Activated T-helper 2 cell treated with anti-CD3 and anti-CD28 coated beads, Interferon-gamma antibody, Interleukin-2, Interleukin-4, amounts not matched to agents 10 μg/mL and 5 μg/mL and 100 μg/mL, durations not matched to agents 14 hours and 24 hours and 36 hours (primary cell): ENCODE measurements at places on chromosomes 6 and 20. TPM values are rescaled to one million over a fixed set of nuclear protein-coding genes. Genes with fewer than 3 reads are reported as not detected.

DNA sequence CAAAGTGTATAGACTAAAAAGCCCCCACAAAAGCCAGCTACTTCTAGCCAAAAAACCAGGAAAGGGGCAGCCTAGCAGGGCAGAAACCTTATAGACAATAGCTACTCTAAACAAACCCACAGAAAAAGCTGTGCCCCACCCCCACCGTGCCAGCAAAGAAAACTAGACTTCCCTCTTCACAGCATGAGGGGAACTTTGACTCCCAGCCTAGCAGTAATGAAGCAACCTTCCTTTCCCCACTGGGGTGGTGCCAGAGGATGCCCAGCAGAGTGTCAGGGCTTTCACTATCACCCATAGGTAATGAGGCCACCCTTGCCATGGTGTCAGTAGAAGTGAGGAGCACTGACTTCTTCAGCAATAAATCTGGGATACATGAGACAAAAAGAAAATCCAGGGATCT is 99.0 kb upstream of the LGSN start:
- H3K27ac ChIP-seq, result no peak overlapping the region
- no peak for DNase-seq
- no peaks in the 10 kb centered on the region for H3K36me3 ChIP-seq
- no peaks in the 10 kb centered on the region for H3K27me3 ChIP-seq
- H3K4me1 ChIP-seq, result peaks cover 6% of the 10 kb centered on the region

GABRR1 gene
- total RNA-seq, result not detected in 2 replicates

GINS1 gene
- 33.5 and 36.3 TPM in 2 replicates for total RNA-seq

DNA sequence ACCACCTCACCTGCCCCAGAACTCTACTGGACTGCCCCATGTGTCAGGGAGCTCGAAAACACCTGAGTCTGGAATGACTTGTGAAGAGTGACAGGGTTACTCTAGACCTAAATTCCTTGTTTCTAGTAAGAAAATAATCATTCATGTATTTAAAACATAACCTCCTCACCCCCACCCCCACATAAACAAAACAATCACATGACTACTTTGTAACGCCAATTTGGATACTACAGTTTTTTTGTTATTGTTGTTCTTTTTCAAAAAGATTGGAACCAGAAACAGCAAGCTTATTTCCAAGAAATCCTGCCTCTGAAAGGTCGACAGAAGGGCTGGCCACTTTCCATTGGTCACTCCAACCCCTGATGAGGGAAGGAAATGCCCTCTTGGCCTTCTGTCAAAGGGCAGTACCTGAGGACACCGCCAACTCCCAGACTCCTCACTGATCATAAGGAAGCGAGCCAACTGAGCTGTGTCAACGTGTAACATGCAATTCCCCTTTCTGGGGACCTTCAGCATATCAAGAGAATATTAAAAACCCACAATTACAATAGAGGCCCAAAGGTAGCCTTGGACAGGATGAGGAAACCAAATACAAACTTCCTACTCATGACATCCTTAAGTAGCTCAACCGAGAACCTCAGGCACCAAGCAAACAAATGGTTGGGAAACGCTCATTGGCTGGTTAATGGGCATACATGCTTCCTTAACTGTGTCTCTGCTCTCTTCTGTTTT is 2.6 kb downstream of the MCUR1 start:
- DNase-seq, result no peak
- H3K27me3 ChIP-seq, result peaks cover 3% of the 10 kb centered on the region
- no peak overlapping the region for H3K27ac ChIP-seq
- H3K4me1 ChIP-seq, result peaks cover 42% of the 10 kb centered on the region

FOXO3 gene
- total RNA-seq, result 4.7 and 5.8 TPM in 2 replicates

DNA sequence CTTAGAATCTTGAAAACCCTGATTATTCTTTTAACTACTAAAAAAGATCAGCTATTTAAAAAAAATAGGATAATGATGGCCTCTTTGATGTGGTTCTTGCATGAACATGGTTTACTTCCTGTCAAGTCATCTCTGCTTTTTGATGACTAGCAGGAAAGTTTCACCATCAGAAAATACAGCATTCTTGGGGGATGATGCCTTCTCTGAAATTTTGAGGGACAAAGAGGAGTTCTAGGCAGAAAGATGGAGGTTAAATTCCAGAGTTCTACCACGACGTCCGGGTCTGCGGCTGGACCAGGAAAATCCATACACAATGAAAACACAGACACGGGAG is 130.4 kb downstream of the OLIG3 start:
- peaks cover 18% of the 10 kb centered on the region for H3K4me1 ChIP-seq
- H3K27me3 ChIP-seq, result peaks cover 7% of the 10 kb centered on the region
- no peak overlapping the region for H3K4me3 ChIP-seq
- H3K36me3 ChIP-seq, result no peaks in the 10 kb centered on the region
- DNase-seq, result no peak

DNA sequence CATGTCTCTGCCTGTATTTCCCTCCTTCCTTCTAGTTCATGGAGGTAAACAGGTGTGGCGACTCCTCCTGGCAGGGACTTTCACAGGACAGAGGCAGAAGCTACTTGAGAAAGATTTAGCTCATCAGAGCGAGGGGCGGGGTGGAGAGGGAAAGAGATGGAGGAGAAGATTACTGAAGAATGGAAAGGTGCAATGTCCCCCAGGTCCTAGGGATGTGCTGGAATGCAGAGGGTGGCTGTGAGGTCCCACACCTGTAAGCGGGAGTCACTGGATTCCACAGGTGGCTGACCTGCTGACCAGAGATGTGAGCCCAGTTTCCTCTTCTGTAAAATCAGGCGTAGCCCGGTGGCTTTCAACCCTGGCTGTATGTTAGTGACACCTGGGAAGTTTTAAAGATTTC is 199.2 kb upstream of the SULF2 start:
- DNase-seq, result no peak
- no peak overlapping the region for H3K27ac ChIP-seq
- peaks cover 9% of the 10 kb centered on the region for H3K27me3 ChIP-seq
- no peaks in the 10 kb centered on the region for H3K36me3 ChIP-seq
- H3K4me1 ChIP-seq, result no peaks in the 10 kb centered on the region
- H3K4me3 ChIP-seq, result no peak overlapping the region

DNA sequence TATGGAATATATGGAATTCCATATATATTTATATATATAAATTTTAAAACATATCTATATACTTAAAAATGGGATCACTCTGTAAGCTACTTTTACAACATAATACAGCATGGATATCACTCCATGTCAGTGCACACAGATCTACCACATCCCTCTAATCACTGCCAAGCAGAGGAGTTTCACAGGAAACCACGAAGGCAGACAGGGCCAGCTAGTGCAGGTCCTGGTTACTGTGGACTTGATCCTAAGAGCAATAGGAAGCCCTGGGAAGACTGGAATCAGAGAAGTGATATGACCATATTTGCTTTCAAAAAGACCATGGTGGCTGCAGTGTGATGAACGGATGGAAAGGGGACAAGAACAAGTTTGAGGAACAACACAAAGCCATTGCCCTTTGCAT is 40.0 kb upstream of the NRN1 start:
- no peaks in the 10 kb centered on the region for H3K36me3 ChIP-seq
- DNase-seq, result no peak
- peaks cover 3% of the 10 kb centered on the region for H3K27me3 ChIP-seq
- no peak overlapping the region for H3K27ac ChIP-seq
- no peak overlapping the region for H3K4me3 ChIP-seq
